Activated CD8-positive, alpha-beta memory T cell treated with anti-CD3 and anti-CD28 coated beads, Interleukin-2, amount 10 ng/mL, durations not matched to agents 7 days and 5 days (primary cell): ENCODE measurements at places on chromosomes 5 and 9. TPM values are rescaled to one million over a fixed set of nuclear protein-coding genes. Genes with fewer than 3 reads are reported as not detected.

Gene ERGIC1
- 30.9 TPM for total RNA-seq

Gene DNAJB5
- total RNA-seq = 5.5 TPM

Gene TMEM245
- 39.2 TPM for total RNA-seq

GRCh38 chr5:76561959-76562358 is 61.2 kb downstream of the F2RL2 start:
- peaks cover 26% of the 10 kb centered on the region for H3K36me3 ChIP-seq
- H3K27ac ChIP-seq = no peak overlapping the region
- H3K4me1 ChIP-seq = peaks cover 5% of the 10 kb centered on the region
- no peak for DNase-seq
- H3K4me3 ChIP-seq = no peak overlapping the region
- no peaks in the 10 kb centered on the region for H3K27me3 ChIP-seq

GRCh38 chr5:133356396-133356983 is 255.9 kb downstream of the FSTL4 start:
- peaks cover 17% of the 10 kb centered on the region for H3K27me3 ChIP-seq
- no peaks in the 10 kb centered on the region for H3K4me1 ChIP-seq
- no peak overlapping the region for H3K27ac ChIP-seq
- H3K4me3 ChIP-seq = no peak overlapping the region
- no peaks in the 10 kb centered on the region for H3K36me3 ChIP-seq

GRCh38 chr5:93591323-93591945 is 8.4 kb downstream of the NR2F1 start:
- H3K36me3 ChIP-seq = peaks cover 15% of the 10 kb centered on the region
- H3K27ac ChIP-seq = no peak overlapping the region
- no peak for DNase-seq
- no peak overlapping the region for H3K4me3 ChIP-seq
- peaks cover 96% of the 10 kb centered on the region for H3K27me3 ChIP-seq

DNA sequence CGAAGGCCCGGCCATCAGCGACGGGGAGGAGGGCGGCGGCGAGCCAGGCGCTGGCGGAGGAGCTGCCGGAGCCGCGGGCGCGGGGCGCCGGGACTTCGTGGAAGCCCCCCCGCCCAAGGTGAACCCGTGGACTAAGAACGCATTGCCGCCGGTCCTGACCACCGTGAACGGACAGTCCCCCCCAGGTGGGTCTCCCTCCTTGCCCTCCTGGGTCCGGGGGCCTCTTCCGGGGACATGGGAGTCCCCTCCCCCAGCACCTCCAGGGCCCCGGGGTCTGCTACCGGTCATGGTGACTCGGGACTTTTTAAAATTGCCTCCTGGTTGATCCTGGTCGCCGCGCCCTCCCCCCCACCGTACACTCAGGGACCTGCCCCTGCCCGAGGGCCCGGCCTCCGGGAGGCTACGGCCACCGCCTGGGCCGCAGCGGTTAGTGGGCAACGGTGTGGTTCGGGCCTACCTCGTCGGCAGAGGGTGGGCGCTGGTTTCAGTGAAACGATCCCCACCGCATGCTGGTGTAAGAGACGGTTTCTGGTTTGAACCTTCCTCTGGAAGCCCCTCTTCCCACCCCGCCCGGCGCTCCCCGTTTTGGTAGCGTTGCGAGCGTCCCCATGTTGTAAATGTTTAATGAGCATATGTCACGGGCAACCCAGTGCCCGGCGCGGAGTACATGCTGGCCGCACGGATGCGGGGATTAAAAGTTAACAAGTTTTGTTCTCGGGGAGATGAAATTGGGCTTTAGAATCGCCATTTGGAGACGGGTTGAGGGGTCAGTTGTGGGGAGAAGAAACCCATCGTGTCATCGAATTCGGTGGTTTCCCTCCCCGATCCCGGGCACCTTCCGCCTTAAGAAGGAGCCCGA is 1.1 kb downstream of the LARP1 start:
- peak; percentile 63 for DNase-seq
- H3K4me3 ChIP-seq = peak overlapping the region; percentile 85
- H3K27me3 ChIP-seq = no peaks in the 10 kb centered on the region
- H3K36me3 ChIP-seq = peaks cover 6% of the 10 kb centered on the region
- peaks cover 53% of the 10 kb centered on the region for H3K4me1 ChIP-seq

DNA sequence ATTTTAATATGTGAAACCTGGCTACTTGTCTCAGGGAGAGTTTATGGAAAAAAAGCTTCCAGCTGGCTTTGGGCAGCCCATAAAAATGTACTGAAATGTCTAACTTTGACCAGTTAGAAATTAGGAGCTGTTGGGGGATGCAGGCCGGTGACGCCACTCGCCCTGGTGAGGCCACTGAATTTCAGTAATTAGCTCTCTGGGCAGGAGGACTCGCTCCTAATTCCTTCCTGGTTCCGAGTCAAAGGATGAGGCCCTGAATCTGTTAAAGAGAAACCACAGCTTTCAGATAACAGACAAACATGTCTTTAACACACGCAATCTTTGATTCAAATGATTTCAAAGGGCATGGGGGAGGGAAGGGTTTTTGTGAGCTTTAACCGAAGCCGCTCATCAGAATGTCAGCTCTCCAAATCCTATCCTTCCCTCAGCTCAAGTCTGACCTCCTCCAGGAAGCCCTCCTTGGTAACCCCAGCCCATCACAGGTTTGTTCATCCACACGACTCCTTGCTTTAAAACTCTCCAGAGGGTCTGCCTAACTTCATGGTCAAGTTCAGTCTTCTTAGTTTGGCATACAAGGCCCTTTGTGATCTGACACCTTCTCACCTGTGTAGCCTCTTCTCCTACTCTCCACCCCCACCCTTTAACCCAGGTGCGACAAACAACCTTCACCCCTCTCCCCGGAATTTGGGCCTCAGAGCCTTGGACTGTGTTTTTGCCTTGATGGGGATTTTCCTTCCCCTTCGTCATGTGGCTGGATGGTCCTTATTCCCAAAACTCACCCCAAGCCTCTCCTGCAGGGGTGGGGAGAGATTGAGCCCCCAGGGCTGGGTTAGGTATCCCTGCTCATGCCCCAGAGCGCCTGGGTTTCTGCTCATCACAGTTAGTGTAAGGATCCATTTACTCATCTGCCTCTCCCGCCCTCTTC is 13.6 kb upstream of the PHF19 start:
- H3K4me3 ChIP-seq = peak overlapping the region; percentile 56
- peak overlapping the region; percentile 96 for H3K27ac ChIP-seq
- no peaks in the 10 kb centered on the region for H3K27me3 ChIP-seq
- H3K36me3 ChIP-seq = peaks cover 2% of the 10 kb centered on the region

GRCh38 chr9:111630182-111630963 is 761 bp upstream of the DNAJC25 start:
- H3K4me3 ChIP-seq = peak overlapping the region; percentile 95
- no peak for DNase-seq
- peaks cover 30% of the 10 kb centered on the region for H3K4me1 ChIP-seq

DNA sequence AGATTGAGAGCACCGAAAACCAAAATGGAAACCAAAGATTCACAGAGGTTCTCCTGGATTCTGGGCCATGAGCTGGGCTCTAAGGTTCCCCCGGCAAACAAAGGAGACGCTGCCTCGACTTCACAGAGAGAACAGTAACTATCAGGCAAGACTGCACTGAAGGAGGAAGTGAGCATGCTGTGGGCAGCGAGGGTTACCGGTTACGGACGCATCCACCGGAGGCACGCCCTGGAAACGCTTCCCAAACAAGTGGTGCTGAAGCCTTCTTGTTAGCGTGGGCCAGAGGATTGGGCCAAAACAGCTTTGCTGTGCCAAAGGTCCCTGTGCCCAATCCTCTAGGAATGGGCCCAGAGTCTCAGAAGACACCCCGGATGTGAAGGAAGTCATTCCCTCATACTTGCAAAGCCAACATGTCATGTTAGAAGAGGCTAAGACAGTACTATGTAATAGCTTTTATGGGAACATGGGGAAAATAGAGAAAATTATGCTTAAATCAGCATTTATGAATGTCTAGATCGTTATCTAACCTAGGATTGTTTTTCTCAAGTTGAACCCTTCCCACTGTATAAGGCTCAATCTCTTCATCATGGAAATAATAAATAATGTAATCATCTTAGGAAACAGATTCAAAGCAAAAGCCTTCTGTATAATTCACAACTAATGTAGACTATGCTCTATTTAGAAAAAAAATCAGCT is 145.4 kb downstream of the GABBR2 start:
- H3K4me3 ChIP-seq = no peak overlapping the region
- H3K36me3 ChIP-seq = no peaks in the 10 kb centered on the region
- H3K27ac ChIP-seq = no peak overlapping the region
- no peak for DNase-seq
- H3K27me3 ChIP-seq = peaks cover 31% of the 10 kb centered on the region

GRCh38 chr9:136899196-136899595 is 12.9 kb downstream of the TRAF2 start:
- no peak overlapping the region for H3K4me3 ChIP-seq
- no peak for DNase-seq
- no peaks in the 10 kb centered on the region for H3K27me3 ChIP-seq
- peaks cover 53% of the 10 kb centered on the region for H3K4me1 ChIP-seq
- H3K36me3 ChIP-seq = peaks cover 39% of the 10 kb centered on the region

- H3K27ac ChIP-seq = no peak overlapping the region
- H3K4me1 ChIP-seq = no peaks in the 10 kb centered on the region
- H3K27me3 ChIP-seq = no peaks in the 10 kb centered on the region
Observed at GRCh38 chr5:108935611-108936010, 187.9 kb downstream of the FER start.

DNA sequence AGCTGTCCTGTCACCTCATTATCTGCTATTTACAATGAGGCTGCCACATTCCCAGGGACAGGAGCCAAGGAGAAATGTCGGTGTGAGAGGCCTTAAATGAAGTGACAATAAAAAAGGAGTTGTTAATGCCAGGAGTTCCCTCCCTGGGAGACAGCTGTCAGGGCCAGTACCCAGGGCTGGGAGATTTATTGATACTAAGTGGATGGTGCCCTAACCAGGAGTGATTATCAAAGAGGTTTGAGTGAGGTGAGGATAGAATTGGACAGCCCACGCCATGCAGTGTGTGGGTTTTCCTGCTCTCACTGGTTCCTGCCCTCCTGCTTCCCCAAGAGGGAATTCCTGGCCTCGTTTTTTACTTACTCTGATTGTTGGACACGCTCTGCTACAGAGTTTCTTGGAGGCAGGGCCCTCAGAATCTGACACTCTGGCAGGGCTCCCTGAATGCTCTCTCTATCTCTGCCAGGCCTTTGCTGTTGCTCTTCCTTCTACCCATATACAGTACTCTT is 150.8 kb downstream of the GRIA1 start:
- no peak overlapping the region for H3K4me3 ChIP-seq
- no peaks in the 10 kb centered on the region for H3K27me3 ChIP-seq
- H3K4me1 ChIP-seq = no peaks in the 10 kb centered on the region
- H3K27ac ChIP-seq = no peak overlapping the region

DNA sequence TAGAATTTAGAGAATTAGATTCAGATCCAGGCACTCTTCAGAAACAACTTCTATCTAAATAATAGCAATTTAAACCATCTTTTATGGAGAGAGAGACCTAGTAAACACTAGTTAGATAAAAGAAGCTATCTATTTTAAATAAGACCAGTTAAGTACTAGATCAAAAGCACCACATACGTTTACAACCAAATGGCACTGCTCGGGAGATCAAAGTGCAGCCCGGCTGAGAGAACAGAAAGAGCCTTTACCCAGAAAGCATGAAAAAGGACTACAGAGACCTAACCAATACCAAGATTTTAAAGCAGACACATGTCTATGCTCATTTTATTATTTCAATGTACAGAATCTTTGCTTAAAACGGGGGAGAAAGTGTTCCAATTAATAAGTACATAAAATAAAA is 30.8 kb downstream of the LIX1 start:
- peaks cover 3% of the 10 kb centered on the region for H3K27me3 ChIP-seq
- no peaks in the 10 kb centered on the region for H3K36me3 ChIP-seq
- H3K4me1 ChIP-seq = no peaks in the 10 kb centered on the region
- no peak overlapping the region for H3K4me3 ChIP-seq
- DNase-seq = no peak

- H3K4me3 ChIP-seq = no peak overlapping the region
- no peak for DNase-seq
- no peak overlapping the region for H3K27ac ChIP-seq
- peaks cover 7% of the 10 kb centered on the region for H3K4me1 ChIP-seq
- peaks cover 3% of the 10 kb centered on the region for H3K27me3 ChIP-seq
- H3K36me3 ChIP-seq = no peaks in the 10 kb centered on the region
Observed at GRCh38 chr5:759111-759751, 25.3 kb downstream of the ZDHHC11B start.

- peaks cover 31% of the 10 kb centered on the region for H3K27me3 ChIP-seq
- H3K4me3 ChIP-seq = no peak overlapping the region
Observed at GRCh38 chr9:101437806-101438232, 2.2 kb upstream of the ALDOB start.

- H3K27me3 ChIP-seq = peaks cover 43% of the 10 kb centered on the region
- no peak overlapping the region for H3K4me3 ChIP-seq
- DNase-seq = no peak
- H3K4me1 ChIP-seq = peaks cover 5% of the 10 kb centered on the region
- H3K36me3 ChIP-seq = no peaks in the 10 kb centered on the region
- no peak overlapping the region for H3K27ac ChIP-seq
Observed at GRCh38 chr9:136656183-136656738, 6.5 kb upstream of the EGFL7 start.

- H3K4me1 ChIP-seq = no peaks in the 10 kb centered on the region
- no peak overlapping the region for H3K27ac ChIP-seq
- no peaks in the 10 kb centered on the region for H3K27me3 ChIP-seq
- H3K36me3 ChIP-seq = no peaks in the 10 kb centered on the region
- no peak overlapping the region for H3K4me3 ChIP-seq
Observed at GRCh38 chr9:84490206-84490841, 149.8 kb upstream of the SLC28A3 start.

DNA sequence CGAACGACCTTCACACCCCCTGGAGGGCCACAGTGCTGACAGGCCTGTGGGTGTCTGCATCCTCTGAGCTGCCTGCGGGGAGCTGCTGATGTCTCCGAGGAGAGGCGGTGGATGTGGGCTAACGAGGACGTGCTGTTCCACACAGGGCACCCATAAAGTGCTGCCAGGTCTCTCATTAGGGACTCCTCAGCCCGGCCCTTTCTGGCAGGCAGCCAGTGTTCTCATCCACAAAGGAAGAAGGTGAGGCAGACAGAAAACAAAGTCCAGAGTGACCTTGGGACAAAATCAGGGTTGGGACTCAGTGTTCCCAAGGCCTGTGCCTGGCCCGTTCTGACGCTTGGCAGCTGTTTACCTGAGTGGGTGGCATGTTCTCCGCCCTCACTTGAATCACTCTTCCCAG is 29.3 kb downstream of the CARTPT start:
- DNase-seq = no peak
- peaks cover 18% of the 10 kb centered on the region for H3K27me3 ChIP-seq
- H3K36me3 ChIP-seq = no peaks in the 10 kb centered on the region
- no peak overlapping the region for H3K4me3 ChIP-seq
- no peaks in the 10 kb centered on the region for H3K4me1 ChIP-seq
